CD4-positive, alpha-beta T cell treated with Interleukin-2 at 100 ng/mL for 4 hours (primary cell): ENCODE measurements at places on chromosomes 6 and 20.

DNA sequence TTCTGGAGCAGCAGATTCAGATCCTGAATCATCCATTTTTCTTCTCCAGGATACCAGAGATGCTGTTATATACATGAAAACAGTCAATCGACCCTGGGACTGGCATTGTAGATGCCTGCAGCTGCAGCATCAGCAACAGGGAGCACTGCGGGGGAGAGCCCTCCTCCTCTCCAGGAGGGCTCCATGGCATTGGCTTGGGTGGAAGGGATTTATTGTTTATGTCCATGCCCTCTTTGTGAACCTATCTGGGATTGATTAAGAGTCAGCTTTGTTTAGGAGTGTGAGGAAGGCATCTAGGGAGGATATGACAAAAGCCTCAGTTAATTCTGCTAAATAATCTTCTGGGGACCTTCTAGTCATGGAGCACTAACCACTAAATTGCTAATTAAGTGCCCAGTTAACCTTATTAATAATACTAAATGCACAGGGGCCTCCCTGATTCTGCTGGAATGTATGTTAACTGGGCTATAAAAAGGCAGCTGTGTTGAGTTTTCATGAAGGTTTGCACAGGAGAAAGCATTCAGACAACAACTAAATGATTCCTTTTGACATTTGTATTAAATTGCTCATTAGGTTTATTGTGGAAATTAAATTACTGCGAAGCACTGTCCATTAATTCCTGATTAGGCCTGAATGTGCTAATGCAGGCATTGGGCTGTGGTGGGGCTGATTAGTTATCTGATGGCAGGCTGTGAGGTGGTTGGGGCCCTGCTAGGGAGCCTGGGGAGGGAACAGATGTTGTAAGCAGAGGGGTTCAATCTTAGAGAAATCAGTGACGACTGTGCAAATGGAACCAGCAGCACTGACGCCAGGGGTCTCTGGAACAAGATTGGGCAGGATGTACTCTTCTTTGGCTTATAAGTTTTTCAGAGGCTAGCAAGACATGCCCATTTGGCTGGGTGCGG, 57.6 kb downstream of the IMPG1 start:
- DNase-seq, result no peak

- DNase-seq, result no peak
Measured at GRCh38 chr6:13512900-13513299, 25.5 kb upstream of the GFOD1 start.

DNA sequence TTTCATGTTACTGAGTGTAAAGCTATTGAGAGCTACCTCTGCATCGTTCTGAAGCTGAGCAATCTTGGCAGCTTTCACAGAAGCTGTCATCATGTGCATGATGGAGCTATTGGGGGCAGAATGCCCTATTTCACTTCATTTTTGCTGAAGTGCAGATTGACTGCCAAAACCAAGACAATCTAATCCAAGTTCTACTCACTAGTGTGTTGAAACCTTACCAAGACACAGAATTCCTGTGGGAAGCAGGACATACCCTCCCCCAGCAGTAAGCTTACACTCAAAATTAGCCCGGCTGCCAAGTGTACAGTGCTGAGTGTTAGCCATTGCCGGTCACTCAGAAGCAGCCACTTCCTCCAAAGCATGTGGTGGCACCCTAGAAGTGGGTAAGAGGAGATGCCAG, 177.3 kb upstream of the TENT5A start:
- DNase-seq, result no peak

GRCh38 chr20:51493346-51493791, 49.1 kb downstream of the NFATC2 start:
- no peak for DNase-seq

DNA sequence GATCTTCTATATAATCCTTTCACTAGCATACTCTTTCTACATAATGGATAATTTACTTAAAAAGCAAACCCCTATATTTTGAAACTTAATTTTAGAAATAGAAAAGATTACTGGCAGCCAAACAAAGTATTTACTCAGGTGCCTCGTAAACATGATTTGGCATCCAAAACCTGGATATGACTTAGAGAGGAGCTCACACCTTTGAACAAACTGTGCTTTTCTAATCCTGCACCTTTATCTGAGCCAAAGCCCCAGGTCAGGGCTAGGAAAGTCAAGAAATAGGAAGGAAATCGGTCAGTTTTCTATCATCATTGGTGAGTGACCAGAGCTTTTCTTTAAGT, 170.9 kb downstream of the PHF3 start:
- no peak for DNase-seq

DNA sequence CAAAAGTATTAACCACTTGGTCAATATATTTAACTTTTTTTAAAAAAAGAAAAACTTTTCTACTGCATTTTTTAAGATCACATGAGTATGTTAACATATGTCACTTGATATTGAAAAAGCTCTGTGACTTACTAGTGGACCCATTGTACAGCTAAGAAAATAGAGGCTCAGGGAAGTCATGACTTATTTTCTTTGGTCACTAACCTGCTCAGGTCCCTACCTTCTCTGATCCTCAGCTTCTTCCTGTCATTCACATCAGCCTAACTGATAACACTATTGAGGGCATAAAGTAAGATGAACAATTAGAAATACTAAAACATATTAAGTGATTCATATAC, 19.8 kb downstream of the AGPAT4 start:
- no peak for DNase-seq

GRCh38 chr6:158518191-158519127, 41.4 kb upstream of the TMEM181 start:
- DNase-seq, result peak; percentile 69

DNA sequence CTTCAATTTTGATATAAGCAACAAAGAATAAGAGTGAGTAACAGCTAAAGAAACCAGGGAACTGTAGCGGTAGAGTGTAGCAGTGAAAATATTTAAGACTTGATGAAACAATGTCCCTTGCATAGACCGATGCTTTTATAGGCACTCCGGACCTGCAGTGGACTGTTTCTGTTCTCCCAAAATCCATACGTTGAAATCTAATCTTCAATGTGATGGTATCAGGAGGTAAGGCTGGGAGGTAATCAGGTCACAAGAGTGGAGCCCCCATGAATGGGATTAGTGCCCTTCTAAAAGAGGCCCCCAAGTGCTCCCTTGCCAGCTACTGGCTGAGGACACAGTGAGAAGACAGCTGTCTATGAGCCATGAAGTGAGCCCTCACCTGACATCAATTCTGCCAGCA, 260.4 kb downstream of the ADGB start:
- no peak for DNase-seq

- peak; percentile 66 for DNase-seq
Measured at GRCh38 chr6:52574709-52575501, 2.0 kb downstream of the TRAM2 start.

DNA sequence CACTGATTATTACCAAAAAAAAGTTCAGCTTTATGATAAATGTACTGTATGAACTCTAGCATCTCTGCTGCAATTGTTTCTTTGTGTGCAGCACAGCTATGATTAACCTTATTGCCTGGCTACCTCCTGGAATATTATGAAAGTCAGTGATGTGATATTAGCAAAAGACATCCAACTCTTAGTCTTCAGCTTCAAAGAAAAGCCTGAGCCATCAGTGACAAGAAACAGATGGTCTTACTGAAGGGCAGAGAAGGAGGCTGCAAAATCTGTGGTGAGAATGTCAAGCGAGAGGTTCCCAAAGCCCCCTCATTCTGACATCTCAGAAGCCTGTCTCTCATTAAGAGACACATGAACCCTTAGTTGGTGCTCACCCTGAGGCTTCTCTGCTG, 89.4 kb upstream of the TNFAIP3 start:
- no peak for DNase-seq

GRCh38 chr6:152293404-152293803, 343.8 kb downstream of the SYNE1 start:
- DNase-seq, result no peak

- DNase-seq, result no peak
Measured at GRCh38 chr20:631101-631500, 21.0 kb upstream of the TCF15 start.

DNA sequence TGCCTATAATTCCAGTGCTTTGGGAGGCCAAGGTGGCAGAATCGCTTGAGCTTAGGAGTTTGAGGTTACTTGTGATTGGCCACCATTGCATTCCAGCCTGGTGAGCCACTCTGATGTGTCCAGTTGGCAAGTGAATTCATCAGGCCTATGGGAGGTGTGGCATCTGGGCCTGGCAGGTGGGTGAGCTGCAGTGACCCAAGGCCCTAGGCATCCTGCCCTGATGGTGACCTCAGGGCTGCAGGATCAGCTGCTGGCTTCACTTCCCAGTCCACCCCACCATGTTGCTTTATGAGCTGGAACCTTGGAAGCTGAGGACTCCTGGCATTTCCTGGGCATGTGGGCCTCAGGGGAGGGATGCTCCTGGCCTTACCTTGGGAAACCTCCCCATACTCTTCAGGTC, 20.5 kb downstream of the RSPH9 start:
- no peak for DNase-seq

- no peak for DNase-seq
Measured at GRCh38 chr20:46036370-46036769, 7.4 kb downstream of the SLC12A5 start.

GRCh38 chr6:965343-965742, 272.4 kb upstream of the EXOC2 start:
- DNase-seq, result no peak

GRCh38 chr20:31740208-31740607, 1.1 kb downstream of the TPX2 start:
- DNase-seq, result no peak

- no peak for DNase-seq
Measured at GRCh38 chr6:14549304-14549770, 431.8 kb downstream of the CD83 start.

- DNase-seq, result no peak
Measured at GRCh38 chr6:55897346-55897745, 22.0 kb upstream of the BMP5 start.

DNA sequence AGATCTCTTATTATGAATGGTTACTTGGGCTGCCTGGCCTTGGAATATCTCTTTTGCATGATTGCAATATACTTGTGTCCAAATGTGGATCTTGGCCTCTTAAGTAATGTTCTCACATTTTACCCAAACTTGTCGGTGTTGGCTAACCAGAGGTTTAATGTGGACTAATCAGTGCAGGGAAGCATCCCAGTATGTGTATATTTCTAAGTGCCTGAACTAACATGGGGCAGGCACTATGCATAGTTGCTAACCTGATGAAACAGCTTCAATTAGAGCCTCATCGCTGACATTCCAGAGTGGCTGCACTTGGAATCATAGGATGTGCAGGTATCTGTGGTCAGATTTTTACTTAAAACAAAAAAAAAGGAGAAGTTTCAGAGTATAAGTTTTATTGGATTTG, 160.0 kb downstream of the PDE7B start:
- no peak for DNase-seq

- no peak for DNase-seq
Measured at GRCh38 chr20:40080041-40080652, 608.9 kb downstream of the MAFB start.

DNA sequence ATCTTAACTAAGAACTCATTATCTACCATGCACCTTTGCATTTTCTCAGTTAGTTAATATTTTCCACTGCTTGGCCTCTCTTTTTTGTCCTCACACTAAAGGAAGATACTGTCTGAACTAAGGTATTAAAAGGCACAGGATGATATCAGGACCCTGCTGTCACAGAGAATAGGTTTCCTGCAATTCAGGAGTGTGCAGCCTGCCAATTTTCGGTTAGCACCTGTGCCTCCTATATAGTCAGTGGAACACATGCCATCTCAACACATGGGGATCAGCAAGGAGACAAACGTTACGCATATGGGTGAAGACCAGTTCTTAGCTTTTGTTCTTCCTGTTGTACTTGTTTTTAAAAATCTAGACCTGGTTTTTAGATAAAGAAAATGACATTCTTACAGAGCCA, 71.0 kb downstream of the FUT9 start:
- no peak for DNase-seq

- DNase-seq, result no peak
Measured at GRCh38 chr6:117156741-117157140, 108.6 kb upstream of the VGLL2 start.

- no peak for DNase-seq
Measured at GRCh38 chr6:56729719-56730118, 87.0 kb upstream of the DST start.

DNA sequence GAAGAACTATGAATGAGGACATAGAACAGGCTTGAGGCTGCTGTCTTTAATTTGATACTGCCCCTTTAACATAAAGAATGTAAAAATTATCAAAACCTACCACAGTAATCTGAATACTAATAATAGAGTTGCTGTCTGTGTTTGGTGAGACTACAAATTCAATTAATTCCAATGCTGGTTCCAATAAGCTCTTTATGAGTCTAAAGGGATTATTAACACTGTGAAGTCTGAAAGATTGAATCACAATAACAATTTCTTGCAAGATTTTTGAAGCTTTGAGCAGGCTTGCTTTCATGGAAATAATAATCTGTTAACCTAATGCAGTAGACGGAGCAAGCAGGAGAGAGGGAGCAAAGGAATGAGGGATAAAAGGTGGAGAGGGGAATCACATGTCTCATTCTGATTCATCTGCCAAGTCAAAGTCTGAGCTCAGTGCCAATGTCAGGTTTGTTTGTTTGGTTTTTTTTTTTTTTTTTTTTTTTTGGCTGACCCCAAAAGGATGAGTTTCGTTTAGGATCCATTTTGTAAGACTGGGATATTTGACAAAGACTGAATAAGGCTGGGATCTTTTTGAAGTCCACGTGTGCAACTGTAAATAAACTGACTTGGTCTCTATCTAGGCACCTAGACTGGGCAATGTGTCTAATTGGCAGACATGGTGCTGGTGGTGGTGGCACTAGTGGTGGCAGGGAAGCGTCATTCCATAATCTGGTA, 211.6 kb downstream of the RNF144B start:
- DNase-seq, result no peak

DNA sequence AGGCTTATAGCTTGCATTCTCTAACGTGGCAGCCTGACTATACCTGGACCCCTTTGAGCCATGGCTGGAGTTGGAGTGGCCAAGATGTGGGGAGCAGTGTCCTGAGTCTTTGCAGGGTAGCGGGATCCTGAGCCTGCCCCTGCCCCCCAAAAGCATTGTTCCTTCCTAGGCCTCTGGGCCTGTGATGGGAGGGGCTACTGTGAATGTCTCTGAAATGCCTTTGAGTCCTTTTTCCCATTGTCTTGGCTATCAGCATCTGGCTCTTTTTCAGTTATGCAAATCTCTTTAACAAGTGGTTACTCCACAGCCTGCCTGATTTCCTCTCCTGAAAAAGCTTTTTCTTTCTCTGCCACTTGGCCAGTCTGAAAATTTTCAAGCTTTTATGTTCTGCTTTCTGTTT, 17.0 kb upstream of the PRL start:
- no peak for DNase-seq

GRCh38 chr6:155497273-155497672, 41.6 kb upstream of the NOX3 start:
- DNase-seq, result no peak

- no peak for DNase-seq
Measured at GRCh38 chr6:105757512-105758200, 328.5 kb upstream of the PRDM1 start.

GRCh38 chr20:58102261-58102660, 126.2 kb downstream of the ANKRD60 start:
- no peak for DNase-seq

DNA sequence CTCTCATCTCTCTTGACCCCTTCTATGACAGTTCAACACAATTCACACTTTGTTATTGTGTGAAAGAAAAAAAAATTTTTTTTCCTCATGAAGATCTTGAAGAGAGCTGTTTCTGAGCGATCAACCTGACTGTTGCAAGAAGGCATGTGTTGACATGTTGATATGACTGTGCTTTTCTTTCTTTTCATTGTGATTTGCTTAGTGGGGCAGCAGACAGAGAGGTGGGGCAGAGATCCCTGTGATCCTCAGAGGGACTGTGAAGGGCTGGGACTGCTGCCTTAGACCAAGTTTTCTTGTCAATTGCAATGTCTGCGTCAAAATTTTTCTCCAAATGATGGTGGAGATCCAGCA, 70.8 kb upstream of the IYD start:
- DNase-seq, result no peak
